ENCODE measurements at places on chromosomes 12 and 14.

DNA sequence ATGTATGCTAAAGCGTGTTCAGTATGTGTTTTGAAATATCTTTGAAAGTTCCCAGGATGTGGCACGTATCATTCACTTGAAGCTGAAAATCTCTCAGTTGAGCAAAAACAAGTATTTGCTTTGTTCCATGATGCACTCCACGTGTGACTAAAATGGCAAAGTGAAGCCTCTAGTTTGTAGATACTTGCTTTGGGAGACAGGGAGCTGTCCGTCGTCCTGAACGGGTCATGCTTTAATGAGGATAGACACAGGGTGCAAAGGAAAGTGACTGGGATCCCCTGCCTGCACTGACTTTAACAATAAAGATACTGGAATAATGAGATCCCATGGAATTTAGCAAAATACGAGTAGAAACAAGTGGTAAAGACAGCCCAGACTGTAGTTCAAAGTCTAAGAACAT, 991.4 kb downstream of the NRXN3 start:
- DNase-seq, result no peak

DNA sequence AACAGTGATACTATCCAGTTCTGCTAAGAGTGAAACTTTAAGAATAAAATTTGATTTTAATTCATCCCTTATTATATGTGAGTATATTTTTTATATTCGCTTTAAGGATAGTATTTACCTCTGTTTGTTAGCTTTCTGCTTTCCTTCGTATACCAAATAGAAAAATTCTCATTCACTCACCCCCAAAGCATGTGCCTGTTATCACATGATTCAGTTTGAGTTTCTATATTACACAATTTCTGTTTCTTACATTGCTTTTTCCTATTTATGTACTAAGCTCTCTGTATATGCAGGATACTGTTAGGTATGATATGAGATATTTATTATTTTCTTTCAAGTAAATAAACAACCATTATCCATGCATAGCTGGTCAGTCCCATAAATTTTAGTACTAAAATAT, 275.2 kb downstream of the FBXL14 start:
- DNase-seq, result no peak

- no peak for DNase-seq
Measured at GRCh38 chr12:53244337-53244736, 12.3 kb upstream of the RARG start.

DNA sequence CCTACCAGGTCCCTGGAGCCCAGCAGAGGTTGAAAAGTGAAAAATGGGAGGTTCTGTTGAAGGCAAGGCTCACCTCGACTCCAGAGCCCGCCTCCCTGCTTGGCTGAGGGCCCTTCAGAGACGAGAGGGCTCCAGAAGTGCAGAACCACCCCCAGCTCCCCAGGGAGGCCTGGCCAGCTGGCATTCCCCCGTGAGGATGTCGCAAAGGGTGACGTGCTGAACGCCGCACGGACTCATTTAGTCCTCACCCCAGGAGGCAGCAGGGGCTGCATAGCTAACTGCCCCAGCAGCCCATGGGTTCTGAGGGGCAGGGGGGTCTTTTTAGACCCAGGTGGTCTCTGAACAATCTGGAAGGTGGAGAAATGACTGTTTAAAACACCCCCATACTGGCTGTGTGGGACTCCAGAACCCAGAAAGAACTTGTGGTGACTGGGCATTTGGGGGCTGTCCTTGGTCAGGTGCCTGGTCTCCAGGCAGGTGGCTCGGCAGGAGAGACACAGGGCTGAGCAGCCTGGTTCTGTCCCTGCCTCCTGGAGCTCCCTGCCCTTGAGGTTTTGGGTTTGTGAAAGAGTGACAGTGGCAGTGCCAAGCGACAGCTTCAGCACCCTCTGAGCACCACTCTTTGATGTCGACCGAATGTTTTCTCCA, 32.0 kb downstream of the ANAPC7 start:
- DNase-seq, result peak; percentile 73

DNA sequence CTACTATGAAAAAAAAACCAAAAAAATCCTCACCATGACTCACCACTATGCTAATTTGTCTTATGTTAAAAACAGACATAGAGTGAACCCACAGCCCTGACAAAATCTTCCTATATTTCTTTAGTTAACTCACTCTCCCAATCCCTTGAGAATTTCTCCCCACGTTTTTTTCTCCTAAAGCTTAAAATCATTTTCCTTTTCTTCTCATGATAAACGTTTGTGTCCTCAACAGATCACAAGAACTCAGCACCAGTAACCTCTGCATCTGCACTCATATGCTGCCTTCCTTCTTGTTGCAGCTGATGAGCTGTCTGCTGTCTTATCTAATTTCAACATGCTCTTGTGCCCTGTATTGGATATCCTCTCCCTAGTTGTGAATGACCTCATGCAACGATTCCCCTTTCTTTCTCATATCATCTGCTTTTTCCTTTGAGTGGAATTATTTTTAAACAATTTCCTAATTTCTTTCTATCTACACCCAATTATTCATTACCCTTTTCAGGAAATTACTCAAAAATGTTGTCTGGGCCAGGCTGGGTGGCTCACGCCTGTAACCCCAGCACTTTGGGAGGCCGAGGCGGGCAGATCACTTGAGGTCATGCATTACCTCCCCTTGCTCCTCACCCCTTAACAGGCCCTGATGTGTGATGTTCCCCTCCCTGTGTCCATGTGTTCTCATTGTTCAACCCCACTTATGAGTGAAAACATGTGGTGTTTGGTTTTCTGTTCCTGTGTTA, 427.5 kb upstream of the MGAT4C start:
- DNase-seq, result no peak

DNA sequence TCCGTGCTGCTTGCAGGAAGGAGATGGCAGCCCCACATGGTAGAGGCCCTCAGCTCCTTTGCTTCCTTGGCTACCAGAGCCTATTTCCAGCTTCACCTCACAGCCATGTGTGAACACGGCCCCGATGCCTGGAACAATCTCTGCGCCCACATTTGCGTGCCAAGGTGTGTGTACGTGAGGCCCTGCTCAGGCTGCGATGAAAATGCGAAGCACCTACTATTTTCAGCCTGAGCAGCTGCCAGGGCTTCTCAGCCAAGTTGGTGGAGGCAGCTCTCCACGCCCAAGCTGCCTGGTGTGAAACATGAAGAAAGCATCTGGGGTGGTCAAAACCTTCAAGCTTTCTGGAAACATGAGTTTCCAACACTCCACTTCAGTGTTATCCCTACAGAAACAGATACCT, 177.8 kb upstream of the EGLN3 start:
- DNase-seq, result no peak

GRCh38 chr14:102246071-102246470, 58.9 kb downstream of the MOK start:
- DNase-seq, result no peak

DNA sequence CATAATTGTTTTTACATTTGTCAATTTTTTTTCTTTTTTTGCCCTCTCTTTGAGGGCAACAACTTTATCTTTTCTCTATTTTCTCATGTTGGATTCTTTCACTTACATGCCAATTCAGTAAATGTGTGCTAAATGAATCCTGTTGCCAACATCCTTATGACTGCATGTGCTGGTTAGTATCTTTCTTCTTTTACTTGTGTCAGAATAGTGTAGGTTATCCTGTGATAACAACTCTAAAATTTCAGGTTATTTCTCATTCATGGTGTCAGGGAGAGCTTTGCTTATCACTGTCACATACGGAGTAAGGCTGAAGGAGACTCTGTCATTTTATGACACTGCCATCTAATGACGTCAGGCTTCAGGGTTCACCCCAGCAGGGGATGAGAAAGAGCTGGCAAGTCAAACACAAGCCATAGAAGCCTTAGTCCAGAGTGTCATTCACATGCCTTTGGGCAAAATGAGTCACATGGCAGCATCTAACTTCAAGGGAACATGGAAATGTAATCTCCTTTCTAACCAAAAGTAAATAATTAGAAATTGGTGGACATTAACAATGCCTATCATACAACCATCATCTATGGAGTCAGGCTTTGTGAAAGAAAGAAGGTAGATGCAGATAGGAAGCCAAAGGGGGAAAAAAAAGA, 242.5 kb upstream of the ATP2B1 start:
- no peak for DNase-seq

DNA sequence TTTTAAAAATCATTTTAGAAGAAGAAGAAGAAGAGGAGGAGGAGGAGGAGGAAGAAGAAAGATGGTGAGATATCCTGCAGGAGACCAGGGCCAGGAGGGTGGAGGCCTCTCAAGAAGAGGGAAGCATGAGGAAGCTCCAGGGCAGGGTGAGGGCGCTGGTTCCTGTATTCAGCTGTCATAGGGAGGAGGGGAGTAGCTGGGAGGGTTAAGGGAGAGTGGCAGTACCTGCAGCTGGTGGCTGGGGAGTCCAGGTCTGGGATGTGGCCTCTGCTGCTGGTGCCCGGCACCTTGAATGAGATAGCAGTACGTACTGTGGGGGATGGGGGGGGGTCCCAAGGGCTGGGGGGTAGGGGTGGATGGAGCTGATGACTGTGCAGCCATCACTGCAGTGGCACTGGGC, 9.8 kb downstream of the RBP5 start:
- no peak for DNase-seq
